ENCODE measurements at places on chromosomes 13 and 19.

GRCh38 chr13:78608252-78608687 is 4.9 kb upstream of the POU4F1 start:
- DNase-seq, result no peak

DNA sequence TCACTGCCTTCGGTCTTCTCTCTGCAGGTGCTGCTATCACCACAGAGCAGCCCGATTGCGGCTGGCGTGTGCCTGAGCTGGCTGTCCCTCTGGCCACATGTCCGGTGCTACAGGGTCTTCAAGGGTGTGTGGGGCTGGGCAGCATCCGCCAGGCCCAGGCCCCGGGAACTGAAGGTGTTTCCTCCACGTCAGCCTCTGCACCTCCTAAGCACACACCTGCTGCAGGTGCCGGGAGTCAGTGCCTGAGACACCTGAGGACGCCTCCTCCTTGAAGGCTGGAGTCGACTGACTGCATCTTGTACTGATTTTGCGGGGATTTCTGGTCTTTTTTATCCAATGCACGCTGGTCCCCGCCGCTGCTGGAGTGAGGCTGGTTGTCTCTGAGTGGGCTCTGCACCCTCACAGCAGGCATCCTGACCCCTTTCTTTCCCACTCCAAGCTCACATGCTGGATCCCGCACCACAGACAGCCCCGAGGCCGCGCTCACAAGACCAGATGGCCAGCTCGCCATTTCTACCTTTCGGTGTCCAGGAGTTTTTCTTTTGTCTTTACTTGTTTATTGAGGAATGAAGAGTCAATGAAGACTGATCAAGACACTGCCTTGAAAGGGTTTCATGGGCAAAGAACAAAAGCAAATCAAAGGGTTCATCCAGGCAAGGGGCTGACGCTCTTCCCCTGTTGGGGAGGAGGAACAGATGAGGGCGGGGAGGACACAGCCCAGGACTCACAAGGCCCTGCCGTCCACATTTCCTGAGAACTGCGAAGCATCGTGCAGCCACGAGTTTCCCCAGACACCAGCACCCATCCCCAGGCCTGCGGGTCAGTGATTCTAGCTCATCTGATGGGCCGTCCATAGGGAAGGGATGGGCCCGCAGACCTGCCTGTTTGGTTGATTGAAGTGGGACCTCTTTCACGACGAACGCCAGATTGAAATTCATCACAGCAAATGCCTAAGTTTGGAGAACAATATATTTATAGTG is 203.8 kb upstream of the SOX1 start:
- no peak for DNase-seq

DNA sequence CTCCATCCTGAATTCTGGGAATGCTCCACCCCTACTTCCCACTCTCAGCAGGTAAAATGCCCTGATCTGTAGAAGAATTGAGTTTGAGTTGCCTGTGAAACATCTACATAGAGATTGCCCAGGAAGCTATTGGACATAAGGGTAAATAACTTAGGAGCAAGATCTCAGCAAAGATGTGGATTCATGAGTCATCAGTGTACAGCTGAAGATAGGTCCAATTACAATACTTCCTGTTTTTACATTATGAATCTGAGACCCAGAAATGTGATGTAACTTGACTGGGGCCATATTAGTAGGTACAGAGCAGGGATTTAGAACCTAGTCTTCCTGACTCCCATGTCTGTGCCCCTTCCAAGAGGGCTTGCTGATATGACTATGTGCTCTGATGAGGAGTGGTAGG is 79.4 kb upstream of the FNDC3A start:
- DNase-seq, result no peak

DNA sequence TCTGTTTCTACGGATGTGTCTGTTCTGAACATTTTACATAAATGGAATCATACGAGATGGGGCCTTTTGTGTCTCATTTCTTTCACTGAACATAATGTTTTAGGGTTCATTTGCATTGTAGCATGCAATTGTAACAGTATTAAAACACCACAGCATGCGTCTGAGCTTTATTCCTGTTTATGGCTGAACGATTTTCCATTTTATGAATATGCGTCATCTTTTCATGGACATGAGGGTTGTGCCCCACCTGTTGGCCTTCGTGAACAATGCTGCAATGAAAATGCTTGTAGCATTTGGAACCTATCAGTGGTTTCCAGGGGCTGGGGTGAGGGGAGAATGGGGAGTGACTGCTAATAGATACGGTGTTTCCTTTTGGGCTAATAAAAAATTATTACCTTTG is 5.1 kb downstream of the OR10H1 start:
- DNase-seq, result no peak

Data from NCI-H1930 (cell line).